ENCODE measurements at places on chromosomes 2 and 18.

DNA sequence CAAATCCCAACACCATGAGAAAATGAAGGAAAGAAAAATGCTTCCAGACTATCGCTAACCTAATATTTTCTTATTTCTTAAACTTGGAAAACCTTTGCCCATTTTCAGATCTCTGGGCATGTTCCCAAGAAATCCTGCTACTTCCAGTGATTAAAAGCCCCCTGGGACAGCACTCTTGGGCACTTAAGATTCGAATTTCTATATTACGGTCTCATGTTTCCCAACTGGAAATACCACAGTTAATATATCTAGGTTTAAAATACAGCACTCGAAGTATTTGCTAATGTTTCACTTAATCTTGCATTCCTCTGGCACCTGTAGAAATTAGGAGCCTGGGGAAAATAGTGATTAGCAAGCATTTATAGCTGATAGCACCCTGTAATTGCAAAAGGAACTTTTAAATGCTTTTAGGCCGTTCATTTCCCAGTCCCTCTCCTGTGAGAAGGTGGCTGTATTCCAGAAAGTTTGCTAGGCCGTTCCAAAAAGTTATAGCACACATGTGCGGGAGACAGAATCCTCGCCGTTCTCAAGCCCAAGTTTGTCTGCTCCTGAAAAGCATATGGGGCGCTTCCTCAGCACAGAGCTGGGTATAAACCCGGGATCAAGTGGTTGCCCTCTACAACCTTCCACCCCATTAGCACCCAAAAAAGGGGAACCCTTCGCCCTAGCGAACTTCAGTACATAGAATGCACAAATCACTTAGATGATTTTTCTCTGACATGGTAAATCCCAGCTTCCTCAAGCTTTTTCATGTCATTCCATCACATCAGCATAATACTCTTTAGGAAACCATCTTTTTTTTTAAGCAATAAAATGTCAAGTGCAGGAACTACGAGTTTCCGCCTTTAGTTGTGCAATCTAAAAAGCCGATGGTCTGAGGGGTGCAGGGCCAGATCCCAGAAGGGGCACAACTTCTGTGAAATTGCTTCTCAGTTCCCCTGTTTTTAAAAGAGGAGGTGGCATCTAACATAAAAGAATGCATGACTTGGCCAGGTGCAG is 60.6 kb downstream of the DIPK1C start:
- DNase-seq, result no peak

GRCh38 chr2:37623971-37624900 is 47.2 kb downstream of the CDC42EP3 start:
- DNase-seq, result no peak

- DNase-seq, result no peak
Observed at GRCh38 chr2:56008661-56009431, 85.3 kb upstream of the EFEMP1 start.

DNA sequence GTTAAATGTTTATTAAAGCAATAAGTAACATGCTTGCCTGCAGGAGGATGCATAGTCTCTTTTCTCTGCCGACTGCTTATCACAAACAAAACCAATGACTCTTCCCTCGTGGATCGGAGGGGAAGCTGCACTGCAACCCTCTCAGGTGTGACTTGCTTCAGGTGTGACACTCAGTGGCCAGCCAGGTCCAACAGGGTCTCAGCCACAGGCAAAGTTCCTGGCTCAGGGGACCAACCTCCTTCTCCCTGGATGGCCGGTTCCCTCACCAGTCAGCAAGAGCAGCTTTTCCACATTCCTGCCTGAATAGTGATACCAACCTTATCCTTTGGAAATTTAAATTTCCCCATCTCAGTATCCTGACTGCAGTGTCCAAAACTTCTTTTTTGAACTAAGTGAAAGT is 383.5 kb downstream of the CMPK2 start:
- DNase-seq, result no peak

DNA sequence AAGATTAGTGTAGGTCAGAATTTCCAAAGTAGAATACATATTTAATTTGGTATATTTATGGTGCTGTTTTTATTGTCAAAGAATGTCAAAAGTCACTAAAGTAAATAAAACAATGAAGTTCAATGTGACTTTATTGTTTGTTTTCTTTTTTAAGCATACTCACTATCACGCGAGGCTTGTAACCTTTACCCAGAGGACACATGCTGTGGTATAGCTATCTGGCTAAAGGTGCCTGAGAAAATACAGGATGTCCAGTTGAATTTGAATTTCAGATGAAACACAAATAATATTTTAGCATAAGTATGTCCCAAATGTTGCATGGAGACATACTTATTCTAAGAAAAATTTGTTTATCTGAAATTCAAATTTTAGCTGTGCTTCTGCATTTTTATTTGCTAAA is 103.3 kb upstream of the KLF7 start:
- DNase-seq, result no peak

DNA sequence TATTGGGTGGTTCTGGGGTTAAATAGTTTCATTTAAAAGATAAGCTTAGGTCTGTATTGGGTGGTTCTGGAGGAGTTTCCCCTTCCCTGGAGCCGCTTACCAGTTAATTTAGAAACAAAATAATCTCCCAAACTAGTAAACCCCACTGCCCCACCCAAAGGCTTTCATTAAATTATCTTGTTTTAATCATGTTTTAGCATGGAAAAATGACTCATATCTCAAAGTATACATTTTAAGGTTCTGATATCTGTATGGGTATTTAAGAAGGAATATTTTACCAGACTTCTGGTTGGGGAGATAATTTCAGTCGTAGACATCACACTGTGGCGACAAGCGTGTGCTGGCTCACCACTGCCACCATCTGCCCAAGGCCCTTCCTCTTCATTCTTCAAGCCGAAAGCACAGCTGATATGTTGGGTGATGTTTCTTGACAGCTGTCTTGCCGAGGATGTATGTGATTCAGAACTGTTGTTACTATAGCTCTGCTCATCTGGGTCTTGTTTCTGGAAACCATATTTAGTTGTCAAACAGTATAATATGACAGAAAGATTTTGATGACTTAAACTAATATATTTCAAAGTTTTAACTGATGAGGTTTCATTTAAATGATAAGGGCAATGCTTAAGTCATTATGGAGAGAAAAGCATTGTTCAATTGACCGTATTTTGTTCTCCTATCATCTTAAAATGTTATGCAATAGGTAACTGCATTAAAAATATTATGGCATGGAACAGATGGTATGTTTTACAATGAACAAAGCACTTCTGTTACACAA is 5.1 kb downstream of the FIGLA start:
- no peak for DNase-seq

GRCh38 chr2:46471-47345 is at the start of gene FAM110C:
Gene FAM110C, minus strand, starts transcription at chr2:46505. Its CDS starts 120 bp downstream, at chr2:46385.
- DNase-seq, result no peak

GRCh38 chr2:165305391-165306096 is 66.3 kb downstream of the SCN2A start:
- DNase-seq, result no peak

DNA sequence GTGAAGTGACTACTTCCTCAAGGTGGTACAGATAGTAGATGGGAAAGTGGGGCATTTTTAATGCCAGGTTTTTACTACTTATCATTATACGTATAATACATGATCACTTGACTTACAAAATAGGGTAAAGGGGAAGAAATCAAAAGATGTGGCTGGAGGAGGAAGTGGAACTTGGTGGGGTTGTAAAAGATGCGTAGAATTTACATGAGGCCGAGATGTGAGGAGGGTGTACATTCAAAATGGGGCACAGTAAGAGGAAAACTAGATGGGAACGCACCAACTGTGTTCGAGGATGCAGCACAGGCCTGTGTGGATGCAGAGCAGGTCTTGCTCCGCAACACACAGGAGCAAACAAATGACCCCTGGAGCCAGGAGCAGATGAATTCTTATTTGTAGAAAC is 403.3 kb downstream of the TXNL1 start:
- DNase-seq, result no peak

GRCh38 chr2:44547718-44548117 is 186.0 kb downstream of the CAMKMT start:
- no peak for DNase-seq

- DNase-seq, result no peak
Observed at GRCh38 chr2:229173825-229174359, 97.2 kb downstream of the PID1 start.

- DNase-seq, result no peak
Observed at GRCh38 chr18:39991696-39992265, 1963.3 kb upstream of the PIK3C3 start.

DNA sequence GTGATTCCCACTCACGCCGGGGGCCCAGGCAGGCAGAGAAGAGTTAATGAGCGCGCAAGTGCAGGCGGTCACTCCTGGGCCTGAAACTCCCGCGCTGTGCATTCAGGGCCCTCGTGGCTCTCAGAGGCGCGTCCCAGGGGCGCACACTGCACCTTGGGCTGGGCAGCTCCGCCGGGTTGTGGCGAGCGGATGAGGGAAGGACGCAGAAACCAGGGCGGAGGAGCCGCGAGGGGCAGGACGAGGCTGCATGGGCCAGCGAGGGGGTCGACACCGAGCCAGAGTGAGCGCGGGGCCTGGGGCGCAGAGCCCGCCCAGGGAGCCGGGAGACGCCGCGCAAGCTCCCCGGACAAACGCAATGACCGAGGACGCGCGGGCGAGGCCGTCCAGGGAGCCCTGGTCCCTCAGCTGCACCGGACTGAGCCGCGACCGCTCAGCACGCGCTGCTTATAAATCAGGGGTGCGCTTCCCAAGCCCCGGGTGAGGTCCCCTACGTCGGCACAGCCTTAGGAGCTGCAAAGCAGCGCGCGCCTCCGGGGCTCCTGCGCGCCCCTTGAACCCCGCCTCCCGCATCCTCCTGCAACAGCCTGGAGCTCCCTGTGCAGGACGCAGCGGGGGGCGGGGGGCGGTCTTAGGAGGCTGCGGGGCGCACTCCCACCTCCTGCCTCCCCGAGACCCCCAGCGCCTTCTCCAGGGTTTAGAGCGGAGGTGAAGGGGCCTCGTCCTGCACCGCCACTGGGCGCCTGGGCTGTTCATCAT is 180.2 kb upstream of the ALKAL2 start:
- no peak for DNase-seq

- no peak for DNase-seq
Observed at GRCh38 chr2:30026091-30027055, 105.0 kb upstream of the ALK start.

- DNase-seq, result no peak
Observed at GRCh38 chr2:233140978-233141377, 80.8 kb downstream of the INPP5D start.

DNA sequence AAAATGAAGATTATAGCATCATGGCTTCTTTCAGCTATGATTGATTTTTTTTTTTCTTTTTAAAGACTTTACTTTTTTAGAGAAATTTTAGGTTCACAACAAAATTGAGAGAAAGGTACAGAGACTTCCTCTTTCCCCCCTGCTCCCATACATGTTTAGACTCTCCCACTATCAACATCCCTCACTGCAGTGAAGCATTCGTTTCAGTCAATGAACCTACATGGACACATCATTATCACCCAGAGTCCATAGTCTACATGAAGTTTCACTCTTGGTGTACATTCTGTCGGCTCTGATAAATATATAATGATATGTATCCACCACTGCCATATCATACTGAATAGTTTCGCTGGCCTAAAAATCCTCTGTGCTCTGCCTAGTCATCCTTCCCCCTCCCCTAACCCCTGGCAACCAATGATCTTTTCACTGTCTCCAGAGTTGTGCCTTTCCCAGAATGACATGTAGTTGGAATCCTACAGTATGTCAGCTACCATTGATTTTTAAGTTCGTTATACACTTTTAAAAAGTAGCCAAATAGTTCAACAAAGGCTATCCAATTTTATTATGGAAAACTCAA is 86.8 kb downstream of the GPD2 start:
- DNase-seq, result no peak

DNA sequence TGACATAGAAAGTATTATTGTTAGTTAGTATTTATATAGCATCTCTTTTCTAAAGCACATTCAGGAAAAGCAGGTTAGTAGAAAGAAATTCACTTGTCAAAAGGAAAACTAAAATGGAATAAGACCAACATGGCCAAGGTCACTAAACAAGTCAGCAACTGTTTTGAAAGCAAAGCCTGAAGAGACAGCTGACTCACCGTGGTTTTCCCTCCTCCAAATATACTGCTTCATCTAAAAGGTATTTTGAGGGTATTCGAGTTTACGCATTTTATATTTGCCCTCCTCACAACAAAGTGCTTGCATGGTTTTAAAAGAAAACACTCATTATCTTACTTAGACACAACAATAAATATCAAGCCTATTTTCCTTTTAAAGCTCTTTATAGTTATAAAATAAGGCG is 24.0 kb downstream of the ZNF385B start:
- DNase-seq, result no peak

All from NK-92 treated with Interleukin-12 subunit alpha and Interleukin-12 subunit beta, amount 100 ng/mL, for 24 hours (cell line).